Cerebellum (tissue), 4 donors: ENCODE measurements at places on chromosomes 2 and 18. TPM values are rescaled to one million over a fixed set of nuclear protein-coding genes. Genes with fewer than 3 reads are reported as not detected.

Gene KCMF1
- total RNA-seq = 32.4 TPM

Gene WNT6
- total RNA-seq = not detected

Gene SGPP2
- total RNA-seq = 3.1 TPM

Gene POTEJ
- 0.45 TPM for total RNA-seq

Gene INHBB
- total RNA-seq = 6.1 TPM

Gene IL37
- total RNA-seq = not detected

Gene SLC5A6
- 16.6 TPM for total RNA-seq

Gene PSMA8
- total RNA-seq = not detected

Gene TMEM247
- not detected for total RNA-seq
